Effector memory CD8-positive, alpha-beta T cell (primary cell): ENCODE measurements at places on chromosomes 7 and 10.

DNA sequence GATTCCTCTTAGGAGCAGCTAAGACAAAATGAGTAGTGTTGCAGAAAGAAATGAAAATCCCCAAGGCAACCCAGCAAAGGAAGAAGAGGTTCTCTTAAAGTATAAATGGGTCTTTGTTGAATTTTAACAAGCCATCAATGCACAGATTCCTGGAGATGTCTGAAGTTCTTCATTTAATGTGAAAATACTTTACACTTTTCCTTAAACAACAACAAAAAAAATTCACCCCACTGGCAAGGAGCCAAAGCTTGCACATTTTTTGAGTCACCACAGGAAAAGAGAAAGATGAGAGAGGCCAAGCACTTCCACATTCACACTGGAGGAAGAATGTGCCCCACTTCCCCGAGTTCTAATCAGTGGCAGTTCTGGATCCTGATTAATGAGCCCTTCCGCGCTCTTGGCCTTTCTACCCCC lies 286.4 kb upstream of the MEOX2 start:
- no peak for DNase-seq

DNA sequence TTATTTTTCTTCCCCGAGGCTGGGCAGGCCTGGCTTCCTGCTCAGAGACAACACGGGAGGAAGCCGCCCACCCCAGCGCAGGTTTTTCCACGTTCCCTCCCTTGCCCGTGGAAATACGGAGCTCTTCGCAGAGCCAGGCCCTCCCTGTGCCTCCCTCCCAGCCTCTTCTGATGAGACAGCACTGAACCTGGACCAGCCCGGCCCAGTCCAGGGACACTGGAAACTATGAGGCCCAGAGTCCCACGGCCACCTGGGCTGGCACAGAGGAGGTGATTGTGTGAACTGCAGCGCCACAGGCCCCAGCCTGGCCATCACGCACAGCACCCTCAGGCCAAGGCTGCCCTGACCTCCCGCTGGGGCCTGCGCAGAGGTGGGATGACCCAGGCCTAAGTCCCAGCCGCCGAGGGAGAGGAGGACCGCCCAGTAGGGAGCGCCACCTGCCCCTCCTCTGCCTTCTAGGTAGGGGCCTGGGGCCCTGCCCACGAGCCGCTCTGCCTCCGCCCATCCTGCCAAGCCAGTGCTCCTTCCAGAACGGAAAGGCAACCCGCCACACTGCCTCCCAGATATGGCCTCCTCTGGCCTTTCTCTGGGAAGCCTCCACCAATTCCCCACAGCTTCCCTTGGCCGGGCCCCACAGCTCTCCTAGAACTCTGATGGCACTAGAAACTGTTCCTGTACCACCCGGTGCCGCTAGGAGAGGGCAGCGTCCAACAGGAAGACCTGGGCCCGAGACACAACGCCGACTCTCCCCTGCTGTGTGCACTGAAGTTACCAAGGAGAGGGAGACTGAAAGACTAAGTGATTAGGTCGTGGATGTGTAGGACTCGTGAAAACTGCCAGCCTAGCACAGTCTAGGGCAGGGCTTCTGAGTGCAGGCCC lies 57.2 kb downstream of the PROSER2 start:
- DNase-seq: no peak

GRCh38 chr10:133608855-133609254 lies 17.7 kb downstream of the FRG2B start:
- DNase-seq: no peak

DNA sequence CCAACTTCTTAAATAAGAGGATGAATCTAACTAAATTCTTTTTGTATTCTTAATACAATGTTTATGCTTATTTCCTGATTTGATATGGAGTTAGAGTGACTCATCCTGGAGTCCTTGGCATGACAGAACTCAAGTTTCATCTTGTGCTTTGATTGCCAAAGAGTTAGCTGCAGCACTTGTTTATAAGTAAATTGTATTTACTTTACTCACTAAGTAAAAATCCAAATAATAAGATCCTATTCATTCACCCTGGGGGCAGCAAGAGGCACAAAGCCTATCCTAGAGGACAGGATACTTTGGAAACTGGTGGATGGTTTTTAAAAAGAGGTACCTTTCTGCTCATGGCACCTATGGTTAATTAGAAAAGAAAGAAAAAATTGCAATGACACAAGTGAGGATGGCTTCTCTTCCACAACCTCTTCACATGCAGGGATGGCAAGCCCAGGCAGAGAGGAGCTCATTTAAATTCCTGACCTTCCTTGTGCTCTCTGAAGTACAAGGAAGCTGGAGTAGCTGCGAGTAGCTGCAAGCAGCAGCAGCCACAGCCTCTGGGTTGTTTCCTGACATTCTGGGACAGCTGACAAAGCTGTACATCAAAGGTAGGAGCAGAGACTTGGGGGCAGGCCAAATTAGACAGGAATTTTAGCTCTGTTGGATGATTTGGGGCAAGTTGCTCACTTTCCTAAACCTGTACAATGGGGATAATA lies 28.5 kb upstream of the CROT start:
- no peak for DNase-seq

DNA sequence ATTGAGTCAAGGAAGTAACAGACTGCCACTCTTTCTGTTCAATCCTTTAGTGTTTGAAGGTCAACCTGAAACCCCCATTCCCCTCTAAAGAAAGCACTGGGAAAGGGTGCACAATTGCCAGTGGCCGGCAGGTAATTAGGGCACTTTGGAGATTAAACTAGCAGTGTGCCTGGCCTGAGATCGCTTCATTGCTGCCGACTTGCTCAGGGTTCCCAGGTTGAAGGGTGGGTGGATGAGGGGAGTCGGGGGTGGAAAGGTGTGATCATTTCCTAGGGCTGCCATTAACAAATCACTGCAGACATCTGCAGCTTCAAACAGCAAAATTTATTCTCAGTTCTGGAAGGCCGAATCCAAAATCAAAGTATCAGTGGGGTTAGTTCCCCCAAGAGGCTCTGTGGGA lies 16.3 kb upstream of the BTBD16 start:
- DNase-seq: no peak

DNA sequence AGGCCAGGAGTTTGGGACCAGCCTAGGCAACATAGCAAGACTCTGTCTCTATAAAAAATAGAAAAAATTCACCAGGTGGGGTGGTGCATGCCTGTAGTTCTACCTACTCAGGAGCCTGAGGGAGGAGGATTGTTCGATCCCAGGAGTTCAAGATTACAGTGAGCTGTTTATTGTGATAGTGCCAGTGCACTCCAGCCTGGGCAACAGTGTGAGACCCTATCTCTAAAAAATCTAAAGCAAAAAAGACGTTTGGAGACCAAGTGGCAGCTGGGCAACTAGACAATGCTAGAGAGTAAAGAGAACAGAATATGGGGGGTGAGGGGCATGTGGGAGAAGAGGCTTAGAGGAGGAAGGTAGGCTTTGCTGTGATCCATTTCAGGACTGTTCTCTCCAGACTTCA lies 1.4 kb downstream of the PDSS1 start:
- DNase-seq: no peak

GRCh38 chr10:106631016-106631702 lies 533.3 kb downstream of the SORCS1 start:
- no peak for DNase-seq

DNA sequence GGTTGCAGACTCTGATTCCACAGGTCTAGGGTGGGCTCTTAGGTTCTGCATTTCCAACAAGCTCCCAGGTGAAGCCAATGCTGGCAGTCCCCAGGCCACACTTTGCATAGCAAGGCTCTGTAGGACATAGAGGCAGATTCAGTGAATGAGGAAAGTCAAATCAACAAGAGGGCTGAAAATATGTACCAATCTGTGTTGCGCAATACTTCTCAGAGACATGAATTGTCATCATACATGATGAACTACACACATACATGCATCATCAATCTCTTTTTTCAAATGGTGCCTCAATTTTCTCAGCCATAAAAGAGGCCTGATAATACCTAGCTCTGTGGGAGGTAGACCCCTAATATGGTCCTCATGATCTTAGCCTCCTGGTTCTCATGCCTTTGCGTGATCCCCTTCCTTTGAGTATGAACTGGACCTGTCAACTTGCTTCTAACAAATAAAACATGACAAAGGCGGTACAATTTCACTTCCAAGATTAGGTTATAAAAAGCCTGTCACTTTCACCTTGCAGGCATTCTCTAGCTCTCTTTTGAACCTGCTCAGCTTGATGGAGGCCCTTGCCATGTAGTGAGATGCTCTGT lies 49.0 kb downstream of the PIK3CG start:
- DNase-seq: no peak

GRCh38 chr10:112616647-112617046 lies 169.6 kb downstream of the VTI1A start:
- DNase-seq: no peak

DNA sequence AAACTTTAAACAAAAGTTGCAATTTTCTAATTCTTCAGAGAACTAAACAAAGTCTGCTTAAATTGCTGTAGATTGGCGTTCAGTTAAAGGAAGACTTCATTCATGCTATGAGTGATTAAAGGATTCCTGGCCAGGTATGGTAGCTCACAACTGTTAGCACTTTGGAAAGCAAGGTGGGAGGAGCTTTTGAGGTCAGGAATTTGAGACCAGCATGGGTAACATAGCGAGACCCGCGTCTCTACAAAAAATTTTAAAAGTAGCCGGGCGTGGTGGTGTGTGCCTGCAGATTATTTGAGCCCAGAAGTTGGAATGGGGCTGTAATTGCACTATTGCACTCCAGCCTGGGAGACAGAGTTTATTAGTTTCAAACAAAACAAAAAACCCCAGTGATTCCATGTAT lies 13.5 kb upstream of the SCRN1 start:
- DNase-seq: no peak

DNA sequence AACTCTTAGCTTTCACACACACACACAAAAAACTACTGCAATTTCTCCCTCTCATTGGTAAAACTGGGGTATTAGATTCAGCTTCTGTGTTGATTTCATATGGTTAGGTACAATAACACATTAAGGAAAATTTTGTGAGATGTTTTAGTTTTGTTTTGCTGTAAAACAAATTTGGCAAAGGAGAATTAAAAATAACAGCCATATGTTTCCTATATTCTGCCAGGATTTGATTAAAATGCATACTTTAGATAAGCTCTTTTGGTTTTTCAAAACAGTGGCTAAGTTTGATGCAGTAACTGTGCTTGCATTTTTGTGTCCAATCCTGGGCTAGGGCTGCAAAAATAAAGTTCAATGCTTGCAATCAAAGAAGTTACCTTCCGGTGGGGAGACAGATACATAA lies 126.3 kb downstream of the CALCR start:
- no peak for DNase-seq

DNA sequence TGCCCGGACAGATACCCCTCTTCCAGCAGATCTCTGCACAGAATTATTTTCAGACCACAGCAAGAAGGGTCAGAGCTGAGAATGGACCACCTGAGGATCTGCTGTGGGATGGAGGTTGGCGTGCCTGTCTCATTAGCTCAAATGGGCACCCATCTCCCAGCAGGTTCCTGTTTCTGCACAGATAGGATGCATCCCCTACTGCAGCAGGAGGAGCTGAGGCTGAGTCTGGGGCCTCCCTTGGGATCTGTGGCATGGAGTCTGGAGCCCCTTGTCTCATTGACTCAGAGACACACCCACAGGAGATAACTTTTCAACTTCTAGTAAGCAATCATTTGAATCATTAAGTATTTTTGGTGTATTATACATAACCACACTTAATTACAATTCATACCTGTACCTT lies 212.7 kb downstream of the ADK start:
- no peak for DNase-seq

- no peak for DNase-seq
These were observed 64.0 kb downstream of the CTBP2 start for GRCh38 chr10:125096371-125096770.

DNA sequence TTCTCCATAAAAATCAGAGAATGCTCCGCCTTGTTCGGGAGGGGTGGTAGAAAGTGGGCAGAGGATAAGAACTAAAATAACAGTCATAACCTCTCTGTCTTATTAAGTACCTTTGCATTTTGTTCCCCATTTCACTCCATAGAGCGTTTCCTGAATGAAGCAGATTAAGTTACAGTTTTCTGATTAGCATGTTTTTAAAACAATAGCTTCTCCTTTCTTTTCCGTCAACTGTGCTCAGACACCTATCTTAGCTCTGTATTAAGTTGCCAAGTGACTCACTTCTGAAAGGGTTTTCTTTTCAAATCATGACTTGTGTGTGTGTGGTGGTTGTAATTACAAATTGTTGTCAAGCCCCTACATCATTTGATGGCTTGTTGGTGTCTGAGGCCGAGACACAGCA lies 1.4 kb downstream of the HABP2 start:
- DNase-seq: no peak

DNA sequence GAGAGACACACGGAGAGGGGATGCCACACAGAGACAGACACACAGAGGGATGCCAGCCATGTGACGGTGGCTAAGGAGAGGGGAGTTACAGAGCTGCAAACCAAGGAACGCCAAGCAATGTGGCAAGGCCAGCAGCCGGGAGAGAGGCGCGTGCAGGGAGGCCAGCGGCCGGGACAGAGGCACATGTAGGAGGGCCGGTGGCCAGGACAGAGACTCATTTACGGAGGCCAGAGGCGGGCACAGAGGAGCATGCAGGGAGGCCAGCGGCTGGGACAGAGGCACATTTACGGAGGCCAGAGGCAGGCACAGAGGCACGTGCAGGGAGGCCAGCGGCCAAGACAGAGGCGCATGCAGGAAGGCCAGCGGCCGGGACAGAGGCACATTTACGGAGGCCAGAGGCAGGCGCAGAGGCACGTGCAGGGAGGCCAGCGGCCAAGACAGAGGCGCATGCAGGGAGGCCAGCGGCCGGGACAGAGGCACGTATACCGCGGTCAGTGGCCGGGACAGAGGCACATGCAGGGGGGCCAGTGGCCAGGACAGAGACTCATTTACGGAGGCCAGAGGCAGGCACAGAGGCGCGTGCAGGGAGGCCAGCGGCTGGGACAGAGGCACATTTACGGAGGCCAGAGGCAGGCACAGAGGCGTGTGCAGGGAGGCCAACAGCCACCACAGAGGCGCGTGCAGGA lies 40.4 kb downstream of the INSIG1 start:
- DNase-seq: no peak

GRCh38 chr10:68550747-68551411 lies 9.3 kb upstream of the TET1 start:
- peak; percentile 43 for DNase-seq

GRCh38 chr7:142807855-142808460 lies 37.2 kb downstream of the PRSS2 start:
- DNase-seq: no peak

DNA sequence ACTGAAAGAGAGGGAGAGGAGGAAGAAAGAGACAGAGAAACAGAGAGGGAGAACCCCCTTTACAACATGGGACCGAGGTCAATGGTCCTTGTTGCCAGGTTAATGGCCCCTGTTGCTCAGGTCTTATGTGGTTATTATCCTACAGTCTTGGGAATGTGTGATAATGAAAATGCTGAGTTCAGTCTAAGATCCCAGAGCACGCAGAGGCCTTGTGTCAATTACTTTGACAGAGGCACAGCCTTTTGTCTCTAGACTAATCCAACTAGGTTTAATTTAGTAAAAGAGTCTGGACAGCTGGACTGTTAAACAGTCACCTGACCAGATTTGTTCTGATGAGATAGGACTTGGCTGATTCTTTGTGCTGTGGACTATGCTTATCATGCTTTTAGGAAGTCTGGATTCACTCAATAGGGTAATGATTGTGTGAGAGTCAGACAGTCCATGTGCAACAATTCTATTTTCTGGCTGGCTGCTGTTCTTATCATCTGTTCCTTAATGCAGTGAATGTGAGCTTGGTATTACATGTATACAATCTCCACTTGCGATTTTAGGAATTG lies 157.4 kb upstream of the MAGI2 start:
- no peak for DNase-seq
